ENCODE measurements at places on chromosomes 4 and X.
A peak's percentile ranks its signal among the peaks of the same experiment; 100 is the strongest.

DNA sequence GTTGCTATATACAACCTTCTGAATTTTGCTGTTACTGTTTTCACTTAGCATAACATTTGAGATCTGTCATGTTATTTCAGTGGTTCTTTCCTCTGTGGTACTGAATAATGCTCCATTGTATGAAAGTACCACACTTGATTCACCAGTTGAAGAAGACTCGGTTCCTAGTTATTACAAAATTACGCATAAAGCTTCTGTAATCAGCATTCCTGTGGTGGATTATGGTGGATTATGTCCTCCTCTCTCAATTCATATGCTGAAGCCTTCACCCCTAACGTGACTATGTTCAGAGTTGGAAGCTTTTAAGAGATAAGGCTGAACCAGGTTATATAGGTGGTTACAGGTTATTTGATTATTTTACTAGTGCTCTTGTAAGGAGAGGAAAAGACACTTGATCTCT lies 2143.5 kb upstream of the AGA start:
- no peak for DNase-seq

DNA sequence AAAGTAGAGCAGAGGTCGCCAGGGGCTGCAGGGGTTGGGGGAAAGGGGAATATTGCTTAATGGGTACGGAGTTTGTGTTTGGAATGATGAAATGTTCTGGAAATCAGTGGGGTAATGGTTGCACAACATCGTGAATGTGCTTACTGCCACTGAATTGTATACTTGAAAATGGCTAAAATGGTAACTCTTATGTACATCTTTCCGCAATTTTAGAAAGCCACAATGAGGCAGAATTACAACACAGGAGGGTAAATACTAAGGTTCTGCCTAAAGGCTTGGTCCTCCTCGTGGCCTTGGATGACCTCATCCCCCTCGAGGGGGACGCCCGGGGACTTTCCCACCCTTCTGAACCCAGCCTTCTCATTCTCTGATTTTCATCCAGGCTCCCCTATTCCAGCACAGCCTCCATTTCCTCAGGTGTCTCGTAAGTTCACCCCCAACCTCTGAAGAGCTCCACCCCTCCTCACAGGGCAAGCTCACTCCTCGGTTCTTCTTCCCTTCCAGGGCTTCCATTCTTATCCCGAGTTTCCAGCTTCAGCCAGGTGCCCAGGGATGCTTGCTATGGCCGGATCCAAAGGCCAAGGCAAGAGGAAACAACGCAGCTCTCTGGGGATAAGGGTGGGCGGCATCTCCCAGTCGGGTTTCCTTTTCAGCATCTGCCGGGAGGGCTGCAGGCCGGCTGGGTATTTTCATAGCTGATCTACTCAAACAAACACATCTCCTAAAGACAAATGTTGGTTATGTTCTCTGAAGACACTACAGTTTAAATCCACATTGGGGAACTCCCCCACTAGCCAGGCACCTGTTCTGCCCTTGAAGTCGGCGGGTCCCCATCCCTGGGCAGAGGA lies 71.3 kb upstream of the ACSL1 start:
- DNase-seq: no peak

GRCh38 chr4:25881193-25881592 lies 18.4 kb upstream of the SEL1L3 start:
- DNase-seq: no peak

DNA sequence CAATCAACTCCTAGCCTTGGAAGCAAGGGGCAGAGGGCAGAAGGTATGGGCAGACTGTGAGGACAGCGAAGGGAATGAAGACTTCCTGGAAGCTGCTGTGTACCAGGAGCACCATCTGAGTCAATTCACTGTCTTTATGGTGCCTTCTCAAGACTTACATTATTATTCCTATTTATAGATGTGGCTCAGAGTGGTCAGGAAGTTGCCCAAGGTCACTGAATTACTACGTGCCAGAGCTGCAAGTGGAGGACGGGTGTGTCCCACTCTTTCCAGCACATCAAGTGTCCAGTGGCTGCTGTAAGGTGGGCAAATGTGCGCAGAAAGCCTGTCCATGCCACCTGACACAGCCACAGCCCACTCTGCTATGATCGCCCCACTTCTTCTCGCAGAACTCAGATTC lies 32.0 kb downstream of the SMPX start:
- no peak for DNase-seq

- DNase-seq: no peak
Measured at GRCh38 chrX:86023811-86024210, 23.5 kb downstream of the CHM start.

DNA sequence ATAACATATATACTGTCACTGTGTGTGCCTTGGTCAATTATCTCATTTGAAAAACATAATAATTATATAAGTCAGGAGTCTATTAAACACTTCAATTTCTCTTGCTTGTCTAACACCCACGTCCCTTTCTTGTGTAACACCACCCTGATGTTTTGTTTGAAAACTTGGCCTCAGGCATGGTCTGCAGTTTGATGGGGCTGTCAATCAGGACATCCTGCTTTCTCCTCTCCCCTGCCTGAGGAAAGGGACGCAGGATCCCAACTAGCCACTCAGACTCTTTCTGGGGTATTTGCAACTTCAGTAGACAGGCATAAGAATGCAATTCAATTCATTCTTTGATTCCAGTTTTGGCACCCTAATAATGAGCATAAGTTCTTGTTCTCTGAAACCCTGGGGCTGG lies 48.8 kb downstream of the DKK2 start:
- no peak for DNase-seq

DNA sequence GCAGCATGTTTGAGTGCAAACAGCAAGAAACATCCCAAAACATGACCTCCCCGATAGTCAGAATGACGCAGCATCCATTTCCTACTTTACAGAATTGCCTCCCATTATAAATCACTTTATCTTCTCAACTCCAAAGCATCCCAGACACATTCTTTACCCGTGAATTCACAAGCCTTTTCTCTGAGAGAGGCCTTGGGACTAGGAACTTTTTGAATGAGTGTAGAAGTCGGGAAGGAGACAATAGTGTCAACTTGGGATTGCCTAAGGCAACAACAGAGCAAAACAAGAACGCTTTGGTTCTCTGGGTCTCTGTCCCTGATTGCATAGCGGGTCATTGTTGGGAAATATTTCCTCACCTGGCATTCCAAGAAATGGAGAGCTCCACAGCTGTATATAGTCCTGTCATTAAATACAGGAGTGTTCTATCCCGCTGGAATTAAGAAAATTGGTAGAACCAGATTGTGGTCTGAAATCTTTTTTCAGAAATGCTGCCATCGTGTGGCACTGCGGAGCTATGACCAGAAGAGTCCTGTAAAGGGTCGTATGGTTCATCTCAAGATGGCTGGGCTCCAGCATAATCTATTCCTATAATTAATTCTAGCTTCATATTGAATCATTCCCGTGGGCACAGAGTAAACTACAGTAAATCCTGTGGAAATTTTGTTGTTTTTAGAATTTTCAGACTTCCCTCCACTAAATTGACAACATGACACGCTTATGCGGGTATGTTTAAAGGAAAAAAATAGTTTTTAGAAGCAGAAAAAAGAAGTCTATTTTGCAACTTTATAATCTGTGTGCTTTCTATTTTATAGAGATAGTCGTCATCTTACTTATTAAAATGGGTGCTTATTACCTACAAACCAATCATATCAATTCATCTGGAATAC lies 2.0 kb upstream of the SPP1 start:
- DNase-seq: peak; percentile 26

DNA sequence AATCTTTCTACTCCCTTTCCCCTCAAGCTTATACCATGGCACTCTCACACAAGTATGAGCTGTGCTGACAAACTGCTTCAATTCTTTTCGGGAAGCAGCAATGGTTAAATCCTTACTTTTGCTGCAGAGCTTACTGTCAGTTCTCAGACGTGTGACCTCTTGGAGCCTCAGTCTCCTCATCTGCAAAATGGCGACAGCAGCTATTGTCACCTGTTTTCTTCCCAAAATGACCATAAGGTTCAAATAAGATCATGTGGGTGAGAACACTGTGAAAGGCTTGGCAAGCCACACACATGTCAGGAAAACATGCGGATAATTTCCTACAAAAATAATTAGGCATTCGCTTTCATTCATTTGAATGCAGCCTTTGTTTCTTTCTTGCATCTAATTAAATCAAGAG lies 36.8 kb upstream of the IRF2 start:
- DNase-seq: no peak

- no peak for DNase-seq
Measured at GRCh38 chr4:13483136-13483767, 888 bp downstream of the RAB28 start.

- no peak for DNase-seq
Measured at GRCh38 chr4:158885564-158885963, 116.7 kb downstream of the FNIP2 start.

DNA sequence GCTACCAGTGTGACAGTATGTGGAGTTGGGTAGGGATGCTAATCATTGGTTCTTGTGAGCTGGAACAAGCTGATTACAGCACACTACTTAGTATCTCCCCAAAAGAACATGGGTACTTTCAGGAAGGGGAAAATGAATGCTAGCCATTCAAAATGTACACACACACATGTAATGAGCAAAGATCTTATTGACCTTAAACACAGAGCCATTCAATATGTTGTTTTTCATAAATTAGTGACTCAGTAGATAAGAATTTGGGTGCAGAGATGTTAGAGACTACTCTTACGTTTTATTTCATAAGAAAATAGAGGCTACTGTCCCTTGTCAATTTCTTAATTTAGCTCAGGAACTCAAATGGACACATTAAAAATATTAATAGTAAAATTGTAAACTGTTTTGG lies 509.5 kb upstream of the ATOH1 start:
- no peak for DNase-seq

DNA sequence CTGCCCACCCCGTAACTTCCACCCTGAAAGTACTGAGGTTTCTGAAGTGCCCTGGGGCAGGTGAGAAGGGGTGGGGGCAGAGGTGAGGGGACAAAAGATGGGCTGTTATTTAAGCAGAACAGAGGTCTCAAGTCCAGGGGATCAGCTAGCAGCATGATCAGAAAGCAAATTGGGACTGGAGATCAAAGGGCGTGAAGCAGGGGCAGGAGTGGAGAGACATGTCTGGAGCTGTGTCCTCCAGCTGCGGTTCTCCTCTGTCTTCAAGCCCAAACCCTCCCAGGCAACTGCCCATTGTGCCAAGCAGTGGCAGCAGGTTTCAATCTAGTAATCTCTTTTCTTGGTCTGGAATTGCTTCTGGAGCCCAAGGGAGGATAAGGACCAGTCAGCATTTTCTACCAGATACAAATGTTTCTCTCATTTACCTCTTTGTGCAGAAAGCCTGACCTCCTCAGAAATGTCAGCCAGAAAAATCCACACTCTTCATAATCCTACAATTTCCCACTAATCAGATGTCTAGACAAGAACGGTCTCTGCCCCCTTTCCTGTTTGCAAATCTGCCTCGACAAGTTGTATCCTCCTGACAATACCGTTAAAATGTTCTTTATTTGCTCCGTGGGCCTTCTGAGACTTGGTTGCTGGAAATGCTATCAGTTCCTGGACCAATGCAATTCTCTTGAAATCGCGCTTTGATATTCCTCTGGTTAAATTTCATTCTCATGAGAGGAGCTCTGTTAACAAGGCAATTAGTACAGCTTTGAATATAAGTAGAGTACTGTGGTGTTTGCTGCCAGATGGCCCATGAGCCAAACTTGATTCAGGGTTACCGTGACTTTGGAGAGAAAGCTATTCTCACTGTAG lies 23.2 kb upstream of the RASL11B start:
- DNase-seq: no peak

DNA sequence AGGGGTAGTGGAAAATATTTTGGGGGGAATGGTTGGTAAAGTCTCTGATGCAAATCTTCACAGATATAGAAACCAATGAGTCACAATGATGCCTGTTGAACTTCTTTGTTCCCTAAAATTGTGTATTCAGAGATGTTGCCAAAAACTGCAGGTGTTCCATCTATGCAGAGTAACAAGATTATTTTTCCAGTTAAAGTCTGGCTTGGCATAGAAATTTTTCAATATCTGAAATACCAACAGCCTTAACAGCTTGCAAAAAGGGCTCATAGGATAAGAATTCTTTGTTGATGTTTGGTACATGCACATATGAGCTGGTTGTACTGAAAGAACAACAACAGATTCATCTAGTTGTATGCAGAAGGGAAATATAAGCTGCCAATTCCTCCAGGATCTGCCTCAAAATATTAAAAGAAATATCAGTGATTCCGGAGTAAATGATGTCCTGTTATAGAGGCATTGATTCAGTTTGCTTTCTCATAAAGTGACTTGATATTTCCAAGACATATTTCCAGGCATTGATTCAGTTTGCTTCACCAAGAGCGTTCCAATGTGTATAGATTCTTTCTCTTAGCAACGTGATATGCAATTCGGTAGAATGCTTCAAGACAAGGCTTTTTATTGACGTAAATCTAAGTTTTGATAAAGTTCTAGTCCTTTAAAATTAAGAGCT lies 564.4 kb downstream of the TMA16 start:
- peak; percentile 20 for DNase-seq

GRCh38 chr4:187972135-187972534 lies 23.4 kb upstream of the ZFP42 start:
- no peak for DNase-seq

Data from hindlimb muscle (tissue), 1 donor.